RPMI7951 (cell line): ENCODE measurements at places on chromosomes 11 and 22. TPM values are rescaled to one million over a fixed set of nuclear protein-coding genes. Genes with fewer than 3 reads are reported as not detected.

The DEPDC5 gene
- 6.1 and 7.8 TPM in 2 replicates for total RNA-seq

The C11orf16 gene
- not detected in 2 replicates for total RNA-seq

The OR8G5 gene
- not detected in 2 replicates for total RNA-seq

The OR51B5 gene
- total RNA-seq, result 1.8 and 2.0 TPM in 2 replicates

The MUS81 gene
- total RNA-seq, result 38.9 and 40.6 TPM in 2 replicates

The PRODH gene
- not detected in 2 replicates for total RNA-seq

- no peak for DNase-seq
Measured at GRCh38 chr22:48369789-48370507, 1457.7 kb downstream of the BRD1 start.

- no peak for DNase-seq
Measured at GRCh38 chr22:49317369-49317768, 510.3 kb downstream of the BRD1 start.

DNA sequence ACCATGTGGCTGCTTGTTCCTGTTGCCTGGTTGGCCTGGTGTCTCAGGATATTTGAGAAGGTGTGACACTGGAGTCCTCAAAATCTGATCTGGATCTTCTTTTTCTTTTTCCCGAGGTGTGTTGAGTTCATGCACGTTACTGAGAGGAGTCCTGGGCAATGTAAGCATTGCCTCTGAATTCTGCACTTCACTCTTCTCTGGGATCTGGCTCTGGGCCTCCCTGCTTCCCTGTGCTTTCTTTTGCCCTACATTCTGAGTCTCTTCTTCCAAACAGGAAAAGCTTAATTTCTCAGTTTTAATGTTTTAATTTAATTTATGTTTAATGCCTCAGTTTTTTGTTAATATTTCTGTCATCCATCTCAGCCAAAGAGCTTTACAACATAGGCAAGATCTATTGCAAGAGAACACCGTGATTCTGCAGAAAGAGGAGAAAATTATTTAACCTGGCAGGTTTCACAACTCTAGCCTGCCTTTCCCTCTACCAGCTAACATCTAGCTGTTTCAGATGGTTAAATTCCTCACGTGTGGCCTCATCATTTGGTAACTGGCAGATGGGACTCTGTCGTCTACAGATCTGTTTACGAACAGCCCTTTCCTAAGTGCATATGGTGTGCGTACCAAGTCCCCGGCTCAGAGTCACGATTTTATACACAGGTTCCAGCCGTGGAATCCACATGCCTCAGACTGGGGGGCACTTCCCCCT is 24.7 kb downstream of the LDLRAD3 start:
- no peak for DNase-seq

DNA sequence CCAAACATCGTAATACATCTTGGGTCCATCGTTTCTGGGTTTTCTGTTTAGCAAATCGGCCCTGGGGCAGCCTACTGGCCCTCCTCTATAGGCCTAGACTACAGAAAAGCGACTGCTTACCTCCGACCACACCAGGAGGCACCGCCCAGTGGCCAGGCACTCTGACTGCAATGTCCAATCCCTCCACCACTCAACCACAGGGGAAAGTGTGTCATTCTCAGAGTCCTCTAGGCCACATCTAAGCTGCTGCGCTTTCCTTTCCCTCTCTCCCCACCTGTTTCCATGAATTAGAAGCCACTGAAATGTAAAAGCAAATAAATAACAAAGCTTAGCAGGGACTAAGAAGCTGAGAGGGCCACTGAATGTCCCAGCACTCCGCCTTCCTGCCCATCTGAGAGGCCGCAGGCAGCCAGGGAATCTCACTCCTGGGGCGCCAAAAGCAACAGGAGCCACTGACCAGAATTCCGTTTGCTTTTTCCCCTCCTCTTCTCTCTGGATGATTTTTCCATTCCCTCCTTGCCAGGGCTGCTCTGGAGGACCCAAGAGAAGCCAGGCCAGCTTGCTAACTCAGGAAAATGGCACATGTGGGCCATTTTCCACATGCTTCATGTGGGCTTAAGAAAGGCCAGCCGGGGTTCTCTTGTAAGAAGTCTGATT is 50.1 kb upstream of the FLI1 start:
- peak; percentile 15 for DNase-seq
